ENCODE measurements at places on chromosomes 12 and 14.

DNA sequence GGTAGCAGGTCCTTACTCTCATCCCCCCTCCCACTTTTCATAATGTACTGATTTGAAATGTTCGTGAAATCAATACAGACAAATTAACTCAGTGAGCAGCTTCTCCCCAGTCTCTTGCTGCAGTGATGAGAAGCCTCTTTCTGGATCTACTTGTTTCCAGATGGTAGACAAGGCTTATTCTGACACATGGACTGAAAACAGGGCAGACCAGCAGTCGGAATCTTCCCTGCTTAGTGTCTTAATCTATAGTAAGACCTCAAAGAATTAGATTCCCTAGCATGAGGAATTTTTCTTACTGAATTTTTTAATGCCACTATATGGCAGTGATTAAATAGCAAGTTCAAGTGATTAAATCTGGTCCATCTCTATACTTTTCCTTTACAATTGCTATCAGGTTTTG, 120.1 kb downstream of the RGS6 start:
- no peak for DNase-seq

GRCh38 chr12:20657496-20657895, 37.6 kb upstream of the SLCO1C1 start:
- no peak for DNase-seq

GRCh38 chr12:70556179-70556869, 80.9 kb downstream of the PTPRB start:
- no peak for DNase-seq

DNA sequence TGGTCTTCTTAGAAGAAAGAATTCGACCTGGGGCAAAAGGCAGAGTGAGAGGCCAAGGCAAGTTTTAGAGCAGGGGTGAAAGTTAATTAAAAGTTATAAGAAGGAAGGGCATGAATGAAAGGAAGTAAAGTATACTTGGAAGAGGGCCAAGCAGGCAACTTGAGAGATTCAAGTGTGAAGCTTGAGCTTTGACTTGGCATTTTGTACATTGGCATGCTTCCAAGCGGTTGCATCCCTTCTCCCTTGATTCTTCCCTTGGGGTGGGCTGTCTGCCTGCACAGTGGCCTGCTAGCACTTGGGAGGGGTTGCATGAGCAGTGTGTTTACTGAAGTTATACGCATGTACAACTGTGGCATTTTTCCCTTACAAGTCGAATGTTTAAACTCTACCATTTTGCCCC, 74.8 kb upstream of the MGAT4C start:
- no peak for DNase-seq

DNA sequence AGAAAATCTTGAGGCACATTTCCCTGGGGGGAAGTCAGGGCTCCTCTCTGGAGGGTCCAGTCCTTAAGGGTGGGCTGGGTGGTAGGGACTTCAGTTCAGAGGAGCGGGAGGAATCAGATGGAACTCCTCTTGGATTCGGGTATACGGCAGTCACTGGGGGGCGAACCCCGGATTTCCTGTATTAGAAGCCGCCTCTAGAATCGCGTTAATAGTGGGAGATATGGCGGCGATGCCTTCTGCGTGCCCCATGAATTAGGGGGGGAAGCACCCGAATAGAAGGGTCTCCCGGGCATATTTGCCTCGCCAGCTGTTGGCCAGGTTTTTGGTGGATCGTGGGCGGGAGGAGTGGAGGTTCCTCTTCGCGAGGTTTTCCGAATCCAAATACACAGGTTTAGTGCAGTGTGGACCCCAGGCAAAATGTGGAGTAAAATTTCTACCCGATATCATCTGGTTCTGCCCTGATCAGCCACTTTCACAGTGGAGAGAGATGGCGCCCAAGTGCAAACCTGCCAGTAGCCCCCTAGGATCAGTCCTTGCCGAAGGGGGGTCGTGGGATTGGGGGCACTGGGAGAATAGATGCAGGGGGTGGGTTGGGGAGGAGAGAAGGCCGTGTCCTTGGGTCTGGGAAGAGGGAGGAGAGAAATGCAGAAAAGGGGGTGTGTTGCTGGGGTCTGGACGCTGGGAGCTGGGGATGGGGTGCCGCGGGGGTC, 628 bp downstream of the MEG3 start:
- DNase-seq: no peak

DNA sequence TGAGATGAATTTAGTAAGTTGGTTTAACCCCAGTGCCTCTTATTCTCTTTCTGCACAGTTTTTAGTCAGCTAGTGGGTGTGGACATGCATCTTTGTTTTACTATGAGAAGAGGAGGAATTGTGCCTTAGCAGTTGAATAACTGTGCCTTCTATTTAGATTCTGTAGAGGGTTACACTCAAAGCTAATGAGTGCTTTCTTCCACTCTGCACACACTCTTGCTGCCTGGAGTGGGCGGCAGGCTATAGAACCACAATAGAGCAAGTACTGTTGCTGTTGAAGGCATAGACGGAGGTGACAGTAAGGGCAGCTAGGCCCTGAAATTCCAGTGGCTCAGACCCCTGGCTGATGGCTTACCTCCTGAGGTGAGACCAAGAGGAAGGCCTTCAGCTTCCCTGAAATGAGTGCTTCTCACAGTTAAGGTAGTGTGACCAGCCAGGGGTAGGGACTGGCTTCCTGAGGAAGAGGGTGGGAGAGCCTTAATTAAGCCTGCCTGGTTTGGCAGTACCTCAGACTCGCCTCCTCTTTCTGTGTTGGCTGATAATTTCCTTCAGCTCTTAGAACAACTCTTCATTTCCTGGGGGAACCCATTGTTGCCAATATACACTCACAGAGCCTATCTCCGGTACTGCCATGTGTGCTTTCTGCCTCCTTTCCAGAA, 24.7 kb downstream of the SUSD6 start:
- DNase-seq: no peak

DNA sequence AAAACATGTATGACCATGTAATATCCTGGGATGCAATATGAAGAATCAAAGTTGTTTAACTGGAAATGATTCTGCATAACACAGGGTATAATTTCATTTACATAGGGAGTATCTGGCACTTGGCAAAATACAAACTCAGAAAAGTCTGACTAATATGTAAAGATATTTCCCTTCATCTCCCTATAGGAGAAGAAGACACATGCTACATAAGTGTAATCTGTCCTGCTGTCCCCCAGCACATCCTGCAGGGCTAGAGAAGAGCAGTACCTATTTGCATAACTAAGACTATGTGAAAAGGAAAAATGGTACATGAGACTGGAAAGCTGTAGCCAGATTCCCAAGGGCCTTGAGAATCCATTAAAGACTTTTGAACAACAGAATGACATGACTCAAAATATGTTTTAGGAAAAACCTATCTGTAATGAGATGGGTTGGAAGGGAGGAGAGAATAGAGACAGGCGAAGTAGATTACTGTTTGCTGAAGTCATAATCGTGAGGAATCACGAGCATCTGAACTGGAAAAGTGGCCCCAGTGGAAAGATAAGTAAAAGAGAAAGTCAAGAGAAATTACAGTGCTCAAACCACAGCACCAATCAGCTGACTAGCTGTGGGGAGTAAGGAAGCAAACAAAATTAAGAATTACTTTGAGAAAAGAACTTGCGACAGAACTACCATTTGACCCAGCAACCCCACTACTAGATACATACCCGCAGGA, 155.1 kb upstream of the HMGA2 start:
- DNase-seq: no peak

GRCh38 chr12:133174901-133175300, 6.4 kb upstream of the ZNF268 start:
- no peak for DNase-seq

DNA sequence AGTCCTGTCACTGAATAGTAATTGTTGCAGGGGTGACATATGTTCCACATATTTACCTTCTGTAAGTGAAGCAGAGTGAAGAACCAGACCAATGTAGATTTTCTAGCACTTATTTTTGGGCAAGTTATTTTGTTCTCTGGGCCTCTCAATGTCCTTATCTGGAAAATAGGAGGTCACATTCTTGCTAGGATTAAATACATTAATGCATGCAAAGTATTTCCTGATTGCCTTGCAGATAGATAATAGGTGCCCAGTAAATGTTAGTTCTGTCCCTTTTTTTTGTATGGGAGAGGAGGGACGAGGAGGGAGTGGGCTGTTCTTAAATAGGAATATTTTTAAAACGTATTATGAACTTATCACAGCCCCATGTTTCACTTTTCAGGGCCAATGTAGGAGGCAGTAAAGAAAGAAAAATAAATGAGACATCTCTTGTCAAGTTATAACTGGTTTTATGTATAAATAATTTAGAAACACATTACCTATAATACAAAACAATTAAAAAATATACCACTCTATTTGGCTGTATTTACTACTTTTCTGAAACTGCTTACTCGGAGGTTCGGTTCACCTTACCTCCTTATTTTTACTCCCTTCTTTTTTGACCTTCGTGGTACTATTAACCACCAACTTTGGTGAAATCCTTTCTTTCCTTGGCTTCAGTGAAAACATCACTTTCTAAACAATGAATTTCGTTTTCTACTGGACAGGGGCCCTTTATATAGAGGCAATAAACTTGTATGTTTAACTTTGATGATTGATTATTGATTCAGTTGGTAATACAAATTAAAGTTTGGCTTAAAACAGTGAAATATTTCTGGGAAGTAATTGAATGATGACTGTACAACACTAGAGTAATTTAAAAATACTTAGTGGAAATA, 41.9 kb downstream of the DIP2B start:
- no peak for DNase-seq
